CD8-positive, alpha-beta memory T cell (primary cell): ENCODE measurements at places on chromosomes 12 and 14. TPM values are rescaled to one million over a fixed set of nuclear protein-coding genes. Genes with fewer than 3 reads are reported as not detected.

- DNase-seq: no peak
Measured at GRCh38 chr14:61080591-61081010, 99.6 kb downstream of the SLC38A6 start.

GRCh38 chr12:54390668-54391551 lies 6.4 kb upstream of the ZNF385A start:
- peak; percentile 68 for DNase-seq

GRCh38 chr12:93089805-93090569 lies 160.9 kb upstream of the EEA1 start:
- DNase-seq: no peak

DNA sequence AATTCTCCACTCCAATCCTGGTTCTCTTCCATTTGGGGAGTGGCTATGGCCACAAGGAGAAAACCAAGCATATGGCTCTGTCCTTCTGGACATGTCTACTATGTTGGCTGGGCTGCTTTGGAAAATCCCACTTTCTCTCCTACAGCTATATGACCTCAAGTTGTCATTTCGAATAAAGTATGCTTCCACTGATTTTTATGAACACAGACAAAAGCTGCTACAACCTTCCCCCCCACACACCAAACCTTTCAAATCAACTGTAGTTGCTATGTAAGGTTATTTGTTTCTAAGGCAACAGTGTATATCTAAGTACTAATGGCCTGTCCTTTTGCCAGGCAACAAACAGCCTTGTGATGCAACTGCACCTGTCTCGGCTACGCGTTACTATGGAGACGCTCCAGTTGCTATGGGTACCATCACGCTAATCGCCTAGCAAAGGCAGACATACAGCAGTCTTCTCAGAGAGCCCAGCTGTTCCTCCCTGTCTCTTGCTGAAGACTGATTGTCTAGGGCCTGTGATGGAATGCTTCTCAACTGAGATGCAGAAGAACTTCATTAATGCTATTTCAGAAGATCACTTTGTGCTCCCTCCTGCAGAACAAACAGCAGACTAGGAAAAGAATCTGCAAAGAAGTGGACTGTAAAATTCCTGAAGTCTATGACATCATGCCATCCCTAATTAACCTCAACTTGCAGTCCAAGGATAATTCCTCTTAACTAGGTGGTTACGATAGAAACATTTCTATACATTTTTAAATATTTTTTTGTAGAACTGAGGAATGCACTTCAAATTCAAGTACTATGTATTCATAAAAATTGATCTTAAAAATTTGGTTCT lies 67.6 kb downstream of the FOXN3 start:
- DNase-seq: peak; percentile 13

DNA sequence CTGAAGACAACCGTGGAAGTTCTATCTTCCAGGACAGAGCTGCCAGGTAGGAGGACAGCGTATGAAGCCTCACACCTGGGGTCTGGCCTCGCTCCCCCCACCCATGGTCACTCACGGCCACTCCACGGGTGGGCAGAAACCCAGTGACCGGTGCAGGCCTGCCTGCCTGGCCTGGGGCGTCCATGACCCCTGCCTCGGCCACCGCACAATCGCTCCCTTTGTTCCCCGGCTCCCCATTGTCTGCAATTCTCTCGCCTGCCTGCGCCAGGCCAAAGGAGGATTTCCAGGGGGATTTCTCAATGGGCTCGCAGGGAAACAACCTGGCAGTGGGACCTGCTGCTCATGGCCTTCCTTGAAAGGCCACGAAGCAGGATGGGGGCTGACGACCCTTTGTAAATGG lies 22.6 kb downstream of the CCDC85C start:
- DNase-seq: no peak

GRCh38 chr12:48823281-48823680 lies 5.0 kb downstream of the CACNB3 start:
- DNase-seq: no peak

DNA sequence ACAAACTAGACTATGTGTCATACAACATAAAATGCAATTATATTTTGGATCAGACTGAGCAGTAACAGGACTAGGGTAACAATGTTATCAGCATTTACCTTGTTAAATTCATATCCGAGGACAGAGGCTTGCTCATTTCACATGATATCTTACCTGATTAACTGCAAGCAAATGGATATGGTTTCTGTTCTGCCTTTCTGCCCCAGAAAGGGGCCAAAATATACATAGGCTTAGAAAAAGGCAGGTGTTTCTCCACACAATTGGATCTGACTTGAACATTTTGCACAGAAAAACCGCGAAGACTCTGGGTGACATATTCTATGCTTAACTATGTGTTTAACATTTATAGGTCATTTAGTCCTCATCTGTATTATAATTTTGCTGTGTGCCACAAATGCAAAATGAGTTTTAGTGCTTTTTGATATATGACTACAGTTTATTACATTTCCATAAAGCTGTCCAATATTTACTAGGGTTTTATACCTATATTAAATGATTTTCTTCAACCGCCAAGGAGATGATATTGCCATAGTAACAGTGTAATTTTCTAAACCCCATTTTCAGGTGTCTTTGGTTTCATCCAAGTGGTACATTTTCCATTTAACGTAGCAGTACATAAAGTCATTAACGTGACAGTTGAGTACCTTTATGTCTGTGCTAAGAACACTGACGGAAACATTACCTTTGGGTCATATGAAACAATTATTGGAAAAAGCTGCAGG lies 249.3 kb upstream of the KRR1 start:
- DNase-seq: no peak

DNA sequence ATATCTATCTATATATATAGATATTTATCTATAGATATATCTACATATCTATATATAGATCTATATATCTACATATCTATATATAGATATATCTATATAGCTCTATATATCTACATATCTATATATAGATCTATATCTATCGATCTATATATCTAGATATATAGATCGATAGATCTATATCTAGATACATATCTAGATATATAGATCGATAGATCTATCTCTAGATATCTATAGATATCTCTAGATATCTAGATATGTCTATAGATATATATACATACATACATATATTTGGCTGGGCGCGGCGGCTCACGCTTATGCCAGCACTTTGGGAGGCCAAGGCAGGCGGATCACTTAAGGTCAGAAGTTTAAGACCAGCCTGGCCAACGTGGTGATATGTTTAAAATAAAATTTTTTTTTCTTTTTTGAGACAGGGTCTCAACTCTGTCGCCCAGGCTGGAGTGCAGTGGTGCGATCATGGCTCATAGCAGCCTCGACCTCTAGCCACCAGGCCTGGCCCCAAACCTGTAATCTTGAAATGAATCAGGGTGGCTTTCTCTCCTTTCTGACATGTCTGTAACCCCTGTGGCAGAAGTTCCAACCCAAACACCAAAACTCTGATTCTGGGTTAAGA lies 18.1 kb downstream of the ARPC3 start:
- no peak for DNase-seq

DNA sequence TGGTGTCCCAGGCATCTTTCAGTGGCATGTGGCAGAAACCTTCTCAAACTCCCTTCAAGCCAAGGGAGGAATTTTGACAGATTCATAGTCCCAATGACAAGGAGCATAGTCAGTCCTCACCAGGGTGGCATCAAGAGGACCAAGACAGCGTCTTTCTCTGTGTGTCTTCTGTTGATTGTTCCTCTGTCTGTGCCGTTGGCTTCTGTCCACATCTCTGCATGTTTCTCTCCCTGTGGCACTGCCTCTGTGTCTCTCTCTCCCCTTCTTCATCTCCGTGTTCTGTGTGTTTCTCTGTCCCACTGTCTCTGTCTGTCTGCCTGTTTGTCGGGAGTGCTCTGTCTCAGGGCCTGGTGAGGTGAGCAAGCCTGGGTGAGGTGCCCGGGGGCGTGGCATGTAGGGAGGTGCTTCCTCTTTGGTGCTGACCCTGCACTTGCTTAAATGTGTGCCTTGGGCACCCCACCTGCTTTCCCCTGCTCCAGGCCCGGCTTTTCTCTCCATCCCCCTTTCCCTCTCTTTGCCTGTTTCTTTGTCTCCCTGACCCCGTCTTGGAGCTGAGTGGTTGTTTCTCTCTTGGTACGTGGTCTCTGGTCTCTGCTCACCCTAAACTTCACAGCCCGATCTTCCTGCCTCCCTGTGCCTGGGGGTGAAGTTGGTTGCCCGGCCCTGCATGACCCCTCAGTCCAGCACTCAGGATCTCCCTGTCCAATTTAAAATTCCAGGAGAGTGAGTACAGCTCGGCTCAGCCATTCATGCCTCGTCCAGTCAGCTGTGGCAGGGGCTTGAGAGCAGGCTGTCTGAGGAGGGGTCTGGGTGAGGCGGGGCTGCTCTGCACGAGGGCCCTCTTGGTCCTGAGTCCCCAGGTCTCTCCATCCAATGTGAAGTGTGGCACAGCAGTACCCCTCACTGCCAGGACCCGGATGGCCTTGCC lies 28.5 kb downstream of the JDP2 start:
- DNase-seq: no peak

- no peak for DNase-seq
Measured at GRCh38 chr12:104371043-104371870, 67.7 kb downstream of the EID3 start.

The RPGRIP1 gene
- not detected for polyA plus RNA-seq

The FAIM2 gene
- 0.72 TPM for polyA plus RNA-seq

The FGF23 gene
- polyA plus RNA-seq: not detected

The NELL2 gene
- polyA plus RNA-seq: 203 TPM

The ETFBKMT gene
- 0.85 TPM for polyA plus RNA-seq

The GARIN6 gene
- polyA plus RNA-seq: not detected
